SK-N-SH treated with all-trans-retinoic acid at 6 μM for 48 hours (cell line): ENCODE measurements at places on chromosomes 5 and 9.
A peak's percentile ranks its signal among the peaks of the same experiment; 100 is the strongest.

GRCh38 chr9:128611600-128612394 lies 44.9 kb downstream of the DYNC2I2 start:
- ATAC-seq = no peak

DNA sequence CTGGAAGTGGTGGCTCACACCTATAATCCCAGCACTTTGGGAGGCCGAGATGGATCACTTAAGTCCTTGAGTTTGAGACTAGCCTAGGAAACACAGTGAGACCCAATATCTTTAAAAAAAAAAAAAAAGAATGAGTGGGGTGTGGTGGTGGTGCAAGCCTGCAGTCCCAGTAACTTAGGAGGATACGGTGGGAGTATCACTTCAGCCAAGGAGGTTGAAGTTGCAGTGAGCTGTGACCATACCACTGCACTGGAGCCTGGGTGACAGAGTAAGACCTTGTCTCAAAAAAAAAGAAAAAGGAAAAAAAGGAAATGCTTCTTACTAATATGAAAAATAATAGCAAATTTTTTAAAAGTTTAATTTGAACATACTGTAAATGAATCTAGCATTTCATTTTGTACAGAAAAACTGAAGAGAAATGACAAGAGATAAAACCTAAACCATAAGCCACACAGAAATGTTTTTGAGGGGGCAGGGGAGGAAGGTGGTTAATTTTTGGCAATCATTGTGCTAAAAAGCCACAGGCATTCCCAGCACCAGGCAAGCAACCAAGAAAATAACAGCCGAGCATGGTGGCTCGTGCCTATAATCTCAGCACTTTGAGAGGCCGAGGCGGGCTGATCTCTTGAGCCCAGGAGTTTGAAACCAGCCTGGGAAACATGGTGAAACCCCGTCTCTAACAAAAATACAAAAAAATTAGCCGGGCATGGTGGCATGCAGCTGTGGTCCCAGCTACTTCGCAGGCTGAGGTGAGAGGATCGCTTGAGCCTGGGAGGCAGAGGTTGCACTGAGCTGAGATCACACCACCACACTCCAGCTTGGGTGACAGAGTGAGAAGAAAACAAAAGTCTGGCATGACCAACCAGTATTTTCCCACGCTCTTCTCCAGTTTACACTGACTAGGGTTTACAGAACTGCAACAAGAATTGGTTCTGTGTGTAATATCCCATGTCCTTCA lies 114.5 kb upstream of the NR5A1 start:
- ATAC-seq = no peak

DNA sequence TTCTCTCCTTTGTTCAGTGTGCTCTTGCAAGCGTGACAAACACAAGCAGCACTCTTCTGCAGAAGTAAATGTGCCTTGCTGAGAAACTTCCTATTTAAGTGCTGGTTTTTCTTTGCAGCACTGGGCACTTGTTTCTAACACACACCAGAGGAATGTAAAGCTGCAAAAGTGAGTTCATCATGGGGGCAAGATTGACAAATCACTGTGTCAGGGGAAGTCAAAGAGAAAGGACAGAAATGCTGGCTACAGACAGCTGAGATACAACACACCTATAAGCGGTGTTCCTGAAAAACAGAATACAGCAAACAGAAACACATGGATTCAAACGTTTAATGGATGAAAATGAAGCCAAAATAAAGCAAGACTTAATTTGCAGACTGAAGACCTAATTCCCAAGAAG lies 19.6 kb downstream of the ROR2 start:
- ATAC-seq = no peak

GRCh38 chr5:53642061-53642460 lies 81.6 kb downstream of the NDUFS4 start:
- no peak for ATAC-seq

GRCh38 chr9:136399176-136400037 lies 563 bp downstream of the SNAPC4 start:
- peak; percentile 35 for ATAC-seq

GRCh38 chr9:29160763-29161353 lies 1587.6 kb upstream of the C9orf72 start:
- ATAC-seq = peak; percentile 58

GRCh38 chr9:114729706-114730105 lies 47.7 kb upstream of the TEX48 start:
- ATAC-seq = no peak

DNA sequence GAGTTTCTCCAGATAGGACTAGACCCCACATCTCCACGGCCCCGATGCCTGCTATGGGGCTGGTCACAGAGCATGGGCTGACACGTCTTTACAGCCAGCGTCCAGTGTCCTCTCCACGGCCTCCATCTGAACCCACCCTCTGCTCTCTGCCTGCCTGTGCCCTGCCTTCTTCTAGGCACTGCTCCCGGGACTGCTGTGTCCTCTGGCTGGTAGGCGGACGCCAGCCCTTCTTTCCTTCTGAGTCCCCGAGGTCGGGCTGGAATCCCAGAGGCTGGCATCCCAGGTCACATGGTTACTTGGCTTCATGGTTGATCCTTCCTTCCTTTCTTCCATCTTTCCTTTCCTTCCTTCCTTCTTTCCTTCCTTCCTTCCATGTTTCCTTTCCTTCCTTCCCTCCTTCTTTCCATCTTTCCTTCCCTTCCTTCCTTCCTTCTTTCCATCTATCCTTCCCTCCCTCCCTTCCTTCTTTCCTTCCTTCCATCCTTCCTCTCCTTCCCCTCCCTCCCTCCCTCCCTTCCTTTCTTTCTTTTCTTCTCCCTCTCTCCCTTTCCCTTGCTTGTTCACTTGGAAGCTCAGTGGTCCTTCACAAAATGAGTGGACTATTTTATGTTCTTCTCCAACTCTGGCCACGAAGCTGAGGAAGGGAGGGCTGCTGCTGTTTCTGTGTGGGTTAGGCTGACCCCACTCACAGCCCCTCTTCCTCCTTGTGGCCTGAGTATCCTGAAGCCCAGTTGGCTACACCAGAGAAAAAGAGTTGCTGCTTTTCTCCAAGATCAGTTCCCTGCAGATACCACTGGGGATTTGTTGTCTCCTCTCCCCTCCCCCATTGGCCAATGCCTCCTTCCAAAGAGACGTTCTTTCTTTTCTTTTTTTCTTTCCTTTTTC lies 66.8 kb upstream of the NEURL1B start:
- ATAC-seq = no peak

GRCh38 chr5:73355108-73355507 lies 93.5 kb downstream of the FOXD1 start:
- peak; percentile 69 for ATAC-seq

DNA sequence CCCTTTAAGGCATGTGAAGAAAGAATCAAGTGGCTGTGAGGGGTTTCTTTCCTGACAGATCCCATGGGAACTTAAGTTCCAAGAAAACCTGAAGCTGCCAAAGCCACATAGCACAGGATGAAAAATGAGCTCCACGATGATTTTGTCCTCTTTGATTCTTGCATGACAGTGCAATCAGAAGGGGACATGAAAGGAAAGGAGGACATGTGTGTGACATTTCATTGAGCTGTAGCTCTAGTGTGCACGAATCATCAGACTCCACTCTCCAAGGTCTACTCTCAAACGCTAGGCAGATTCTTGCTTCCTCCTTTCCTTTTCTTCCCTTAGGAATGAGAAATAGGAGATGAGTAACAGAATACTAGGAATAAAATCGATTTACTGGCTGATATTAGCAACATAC lies 142.0 kb downstream of the ZNF608 start:
- no peak for ATAC-seq

DNA sequence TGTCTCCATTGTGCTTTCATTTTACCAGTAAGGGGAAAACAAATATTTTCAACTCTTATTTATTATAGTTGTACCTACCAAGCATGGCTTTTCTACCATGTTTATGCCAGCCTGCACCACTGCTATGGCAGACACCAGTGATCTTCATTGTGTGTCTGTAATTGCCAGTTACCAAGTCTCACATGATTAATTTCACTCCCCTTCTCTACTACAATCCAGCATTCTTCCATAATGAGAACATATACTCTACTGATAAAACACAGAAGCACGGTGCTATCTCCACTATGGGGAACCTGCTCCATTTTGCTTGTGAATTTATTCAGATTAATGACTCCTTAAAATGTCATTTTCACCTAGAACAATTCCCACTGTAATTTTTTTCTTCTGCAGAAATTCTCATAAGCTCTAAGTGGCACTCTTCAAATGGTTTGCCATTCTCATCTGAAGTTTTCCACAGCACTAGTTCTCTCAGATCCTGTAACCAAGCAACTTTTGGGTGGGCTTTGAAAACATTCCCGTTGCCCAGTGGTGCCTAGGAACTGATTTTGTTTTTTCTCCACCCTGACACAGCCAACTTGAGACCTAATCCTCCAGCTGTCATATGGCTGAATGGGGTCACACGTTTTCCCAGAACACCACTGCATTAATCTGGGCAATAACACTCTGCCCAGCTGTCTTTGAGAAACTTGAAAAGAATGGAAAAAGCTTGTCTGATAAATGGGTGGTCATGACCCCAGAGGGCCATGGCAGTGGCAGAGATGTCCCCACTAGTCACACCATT lies 222.7 kb upstream of the RASEF start:
- ATAC-seq = no peak

GRCh38 chr9:6978591-6978990 lies 220.8 kb downstream of the KDM4C start:
- no peak for ATAC-seq

DNA sequence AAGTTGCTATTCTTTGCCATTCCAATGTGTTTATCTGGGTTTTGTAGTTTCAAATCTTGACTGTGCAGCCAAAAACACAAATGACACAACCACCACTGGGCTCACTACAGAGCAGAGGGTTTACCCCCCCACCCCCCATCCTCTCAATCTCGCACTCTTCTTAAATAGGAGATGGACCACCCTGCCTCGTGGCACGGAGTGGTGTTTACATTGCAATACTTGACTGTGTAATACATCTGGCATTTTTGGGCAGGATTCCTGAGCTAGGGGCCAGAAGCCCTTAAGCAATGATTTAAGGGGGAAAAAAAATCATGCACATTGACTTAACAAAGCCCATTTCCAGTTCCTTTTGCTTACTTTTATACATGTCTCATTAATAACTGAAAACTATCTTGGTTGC lies 19.0 kb downstream of the PTCH1 start:
- no peak for ATAC-seq

DNA sequence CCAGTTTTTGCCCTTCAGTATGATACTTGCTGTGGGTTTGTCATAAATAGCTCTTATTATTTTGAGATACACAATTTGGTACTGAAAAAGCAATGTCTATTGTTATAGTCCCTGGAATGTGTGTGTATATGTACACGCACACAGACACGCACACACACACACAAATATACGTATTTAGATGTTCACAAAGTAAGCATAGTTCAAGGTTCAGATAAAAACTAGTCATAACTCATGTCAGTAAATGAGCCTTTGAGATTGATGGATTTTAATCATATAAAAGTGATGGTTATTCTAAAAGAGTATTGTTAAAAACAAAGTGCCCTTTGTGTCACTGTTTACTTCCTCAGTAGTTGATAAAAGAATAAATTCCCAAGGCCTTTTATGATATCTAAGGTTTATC lies 147.3 kb downstream of the PARP8 start:
- ATAC-seq = no peak

DNA sequence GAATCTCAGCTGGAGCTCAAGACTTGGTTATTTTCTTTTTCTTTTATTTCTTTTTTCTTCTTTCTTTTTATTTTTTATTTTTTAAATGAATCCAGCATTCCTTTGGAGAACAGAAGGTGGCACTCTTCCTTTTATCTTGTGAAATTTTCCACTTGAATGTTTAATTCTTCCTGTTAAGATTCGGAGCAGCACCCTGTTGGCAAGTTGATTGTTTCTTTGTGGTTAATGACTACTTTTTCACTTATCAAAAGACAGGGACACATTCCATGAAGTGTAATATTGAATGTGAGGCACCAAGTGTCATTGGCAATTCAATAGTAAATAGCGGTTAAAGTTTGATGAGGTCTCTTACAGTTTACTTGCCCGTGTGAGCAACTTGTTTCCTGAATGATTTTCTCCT lies 240.5 kb upstream of the CHD1 start:
- ATAC-seq = no peak

- no peak for ATAC-seq
Observed at GRCh38 chr9:93653760-93654159, 77.4 kb downstream of the PHF2 start.

- no peak for ATAC-seq
Observed at GRCh38 chr5:62920856-62921255, 342.2 kb downstream of the LRRC70 start.

DNA sequence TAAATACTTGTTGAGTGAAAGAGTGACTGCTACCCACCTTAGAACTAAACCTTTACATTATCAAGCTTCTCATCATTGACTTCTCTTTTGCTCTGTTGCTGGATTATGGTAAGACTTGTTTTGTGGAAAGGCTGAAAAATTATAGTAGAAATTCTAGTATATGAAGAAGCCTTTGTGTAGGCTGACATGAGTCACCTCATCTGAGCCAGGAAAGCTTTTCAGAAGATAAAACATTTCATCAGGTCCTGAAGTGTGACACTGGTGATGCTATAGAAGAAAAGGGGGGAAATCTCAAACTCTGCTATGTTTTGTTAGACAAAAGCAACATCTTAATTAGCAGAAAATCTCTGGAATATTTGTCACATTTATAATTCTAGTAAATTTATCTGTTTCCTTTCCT lies 18.4 kb upstream of the SLC44A1 start:
- ATAC-seq = no peak

- no peak for ATAC-seq
Observed at GRCh38 chr9:129594632-129595031, 26.3 kb downstream of the C9orf50 start.

DNA sequence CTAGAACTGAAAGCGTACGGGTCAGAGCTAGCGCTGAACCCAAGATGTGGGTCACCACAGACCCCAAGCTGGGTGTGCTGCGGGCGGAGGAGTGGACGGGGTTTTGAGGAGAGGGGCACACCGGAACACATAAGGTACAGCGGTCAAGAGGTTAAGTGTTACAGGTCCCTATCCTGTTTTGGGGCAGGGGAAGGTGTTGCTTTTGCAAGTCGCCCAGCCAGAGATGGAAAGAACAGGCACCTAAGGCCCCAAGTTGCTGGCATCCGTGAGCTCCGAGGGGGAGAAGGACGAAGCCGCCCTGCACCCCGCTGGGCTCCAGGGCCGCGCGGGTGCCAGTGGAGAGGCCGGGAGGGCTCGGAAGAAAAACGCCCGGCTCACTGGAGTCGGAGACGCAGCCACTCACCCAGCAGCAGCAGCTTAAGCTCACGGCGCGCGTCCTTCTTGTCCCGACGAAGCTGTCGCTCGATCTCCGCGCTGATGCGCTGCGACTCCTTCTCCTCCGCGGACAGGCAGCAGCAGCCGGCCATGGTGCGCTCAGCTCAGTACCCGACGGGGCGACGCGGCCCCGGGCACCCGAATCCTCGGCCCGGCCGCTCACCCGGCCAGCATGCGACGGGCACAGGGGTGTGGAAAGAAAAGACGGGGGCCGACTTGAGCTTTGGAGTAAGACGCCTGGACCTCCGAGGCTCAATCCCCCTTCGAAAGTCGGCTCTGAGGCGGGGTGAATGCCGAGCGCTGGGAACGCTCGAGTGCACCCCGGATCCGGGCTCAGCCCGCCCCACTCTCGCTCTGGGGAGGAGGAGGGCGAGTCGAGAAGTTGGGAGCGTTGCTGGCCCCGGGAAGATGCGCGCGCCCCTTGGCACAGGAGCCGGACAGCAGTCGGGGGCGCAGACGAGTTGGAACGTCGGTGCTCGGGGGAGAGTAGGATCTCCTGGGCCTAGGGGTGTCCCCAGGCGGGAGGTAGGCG lies 572 bp downstream of the GNA14 start:
- no peak for ATAC-seq

- no peak for ATAC-seq
Observed at GRCh38 chr5:36397901-36398536, 96.3 kb upstream of the RANBP3L start.
